CD8-positive, alpha-beta memory T cell (primary cell): ENCODE measurements at places on chromosomes 16 and 17. TPM values are rescaled to one million over a fixed set of nuclear protein-coding genes. Genes with fewer than 3 reads are reported as not detected.

GRCh38 chr17:82222816-82223215 lies 6.0 kb upstream of the SLC16A3 start:
- H3K4me3 ChIP-seq: no peak overlapping the region
- no peaks in the 10 kb centered on the region for H3K27me3 ChIP-seq
- peaks cover 6% of the 10 kb centered on the region for H3K4me1 ChIP-seq

- no peaks in the 10 kb centered on the region for H3K27me3 ChIP-seq
- H3K4me1 ChIP-seq: peaks cover 8% of the 10 kb centered on the region
- H3K27ac ChIP-seq: no peak overlapping the region
- H3K36me3 ChIP-seq: no peaks in the 10 kb centered on the region
- no peak for DNase-seq
These were observed 188.7 kb upstream of the TNRC6C start for GRCh38 chr17:77769762-77770161.

DNA sequence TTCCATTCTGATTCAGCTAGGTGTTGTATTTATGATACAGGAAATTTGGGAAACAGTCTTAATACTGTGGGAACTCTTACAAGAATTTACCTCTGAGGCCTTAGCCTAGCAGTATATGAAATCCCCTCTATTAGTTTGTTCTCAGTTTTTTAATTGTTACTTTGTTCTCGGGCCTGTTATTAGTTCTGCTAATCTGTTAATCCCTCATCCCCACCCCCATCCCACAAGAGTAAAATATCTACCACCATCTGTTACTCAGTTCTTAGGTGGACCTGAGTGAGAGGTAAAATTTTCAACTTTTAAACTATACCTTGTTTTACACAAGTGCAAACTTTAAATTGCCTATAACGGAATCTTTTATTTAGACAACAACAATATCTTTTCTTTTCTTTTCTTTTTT lies 47.0 kb downstream of the RHOT1 start:
- no peaks in the 10 kb centered on the region for H3K4me1 ChIP-seq
- DNase-seq: no peak
- H3K4me3 ChIP-seq: no peak overlapping the region
- H3K36me3 ChIP-seq: peaks cover 6% of the 10 kb centered on the region
- no peaks in the 10 kb centered on the region for H3K27me3 ChIP-seq
- no peak overlapping the region for H3K27ac ChIP-seq

DNA sequence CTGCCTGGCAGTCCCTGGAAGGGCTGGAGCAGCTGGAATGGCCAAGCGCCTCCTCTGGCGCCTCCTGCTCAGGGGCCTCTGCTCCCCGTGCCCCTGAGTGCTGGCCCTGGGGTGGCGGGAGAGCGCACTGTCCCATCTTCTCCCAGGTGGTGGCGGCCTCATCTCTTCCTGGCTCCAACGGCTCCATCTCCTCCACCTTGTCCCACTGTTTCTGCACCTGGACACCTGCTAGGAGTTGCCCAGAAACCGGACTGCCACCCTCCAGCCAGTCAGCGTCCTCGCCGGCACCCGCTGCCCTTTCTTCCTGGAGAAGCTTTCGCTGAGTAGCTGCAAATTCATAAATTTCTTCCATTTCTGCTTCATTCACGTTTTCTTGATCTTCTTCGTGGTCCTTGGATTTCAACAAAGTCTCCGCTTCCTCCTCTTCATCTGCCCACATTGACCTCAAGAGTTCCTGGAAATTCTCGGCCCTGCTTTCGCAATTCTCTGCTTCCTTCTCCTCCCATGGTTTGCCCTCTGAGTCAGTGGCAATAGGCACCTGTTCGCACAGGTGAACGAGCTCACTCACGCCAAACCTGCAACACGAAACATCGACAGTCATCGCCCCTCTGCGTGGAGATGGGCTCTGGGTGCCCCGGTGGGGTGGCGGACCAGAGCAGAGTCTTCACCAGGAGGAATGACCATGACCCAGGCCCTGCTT lies 13.7 kb upstream of the NLRC3 start:
- H3K27ac ChIP-seq: no peak overlapping the region
- H3K4me1 ChIP-seq: no peaks in the 10 kb centered on the region
- no peak for DNase-seq
- H3K36me3 ChIP-seq: no peaks in the 10 kb centered on the region
- H3K27me3 ChIP-seq: no peaks in the 10 kb centered on the region
- H3K4me3 ChIP-seq: no peak overlapping the region

GRCh38 chr16:81493755-81494433 lies 49.3 kb downstream of the CMIP start:
- peaks cover 11% of the 10 kb centered on the region for H3K4me1 ChIP-seq
- no peaks in the 10 kb centered on the region for H3K27me3 ChIP-seq
- no peak overlapping the region for H3K4me3 ChIP-seq
- DNase-seq: no peak
- no peaks in the 10 kb centered on the region for H3K36me3 ChIP-seq
- H3K27ac ChIP-seq: no peak overlapping the region

GRCh38 chr16:86919578-86920305 lies 341.4 kb downstream of the FOXL1 start:
- H3K27me3 ChIP-seq: no peaks in the 10 kb centered on the region
- DNase-seq: no peak
- H3K36me3 ChIP-seq: no peaks in the 10 kb centered on the region
- H3K4me1 ChIP-seq: no peaks in the 10 kb centered on the region
- no peak overlapping the region for H3K27ac ChIP-seq

CPHXL2 gene
- not detected for polyA plus RNA-seq

- H3K27ac ChIP-seq: no peak overlapping the region
- no peaks in the 10 kb centered on the region for H3K27me3 ChIP-seq
- DNase-seq: no peak
- H3K4me3 ChIP-seq: no peak overlapping the region
- no peaks in the 10 kb centered on the region for H3K36me3 ChIP-seq
- peaks cover 17% of the 10 kb centered on the region for H3K4me1 ChIP-seq
These were observed 250.0 kb downstream of the PRKCA start for GRCh38 chr17:66552371-66552770.

DNA sequence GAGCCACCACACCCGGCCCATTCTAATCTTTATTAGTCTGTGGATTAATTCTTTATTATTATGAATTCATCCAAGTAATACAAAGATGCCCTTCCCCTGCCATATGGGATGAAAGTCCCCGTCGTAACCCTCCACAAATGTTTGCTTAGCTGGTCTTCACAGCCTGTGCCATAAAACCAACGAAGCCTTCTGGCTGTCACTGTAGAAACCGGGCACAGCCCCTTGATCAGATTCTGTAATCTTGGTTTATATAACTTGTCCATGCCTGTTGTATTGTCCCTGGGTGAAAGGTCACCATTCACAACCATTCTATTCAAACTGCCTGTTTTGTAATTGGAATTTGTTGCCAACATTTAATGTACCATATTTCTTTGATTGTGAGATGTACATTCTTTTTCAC lies 66.5 kb downstream of the ATP2C2 start:
- H3K27ac ChIP-seq: no peak overlapping the region
- DNase-seq: no peak
- H3K36me3 ChIP-seq: no peaks in the 10 kb centered on the region
- H3K4me3 ChIP-seq: no peak overlapping the region
- H3K4me1 ChIP-seq: no peaks in the 10 kb centered on the region

GPR179 gene
- not detected for polyA plus RNA-seq

DNA sequence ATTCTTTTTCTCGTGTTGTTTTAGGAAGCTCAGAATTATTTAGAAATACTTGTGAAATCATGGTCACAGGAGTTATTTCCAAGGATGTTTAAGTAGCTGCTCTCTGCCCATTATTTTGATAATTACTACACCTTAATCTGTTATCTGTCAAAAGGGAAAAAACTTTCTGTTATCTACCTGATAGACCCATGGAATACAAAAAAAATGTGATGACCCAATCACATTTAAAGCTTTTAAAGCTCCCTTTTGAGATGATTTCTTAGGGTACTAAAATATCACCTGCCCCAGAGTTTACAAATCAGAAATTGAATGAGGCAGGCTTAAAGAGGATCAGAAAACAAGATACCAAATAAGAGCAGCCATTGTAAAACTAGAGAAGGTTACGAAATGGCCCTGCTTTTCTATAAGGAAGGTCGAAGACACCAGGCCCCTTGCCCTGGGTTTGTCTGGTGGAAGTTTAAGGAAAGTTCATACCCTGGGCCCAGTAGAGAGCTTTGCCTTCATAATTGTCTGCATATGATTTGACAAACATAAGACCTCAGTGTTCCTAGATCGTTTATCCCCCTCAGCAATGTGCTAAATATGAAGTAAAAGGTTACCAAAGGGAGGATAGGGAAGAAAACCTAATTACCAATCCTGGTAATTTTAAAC lies 149.9 kb upstream of the TBX2 start:
- no peaks in the 10 kb centered on the region for H3K36me3 ChIP-seq
- no peaks in the 10 kb centered on the region for H3K4me1 ChIP-seq
- no peak overlapping the region for H3K27ac ChIP-seq
- H3K4me3 ChIP-seq: no peak overlapping the region

GRCh38 chr16:87974178-87974577 lies 22.9 kb downstream of the BANP start:
- no peak overlapping the region for H3K4me3 ChIP-seq
- H3K27me3 ChIP-seq: no peaks in the 10 kb centered on the region
- no peak overlapping the region for H3K27ac ChIP-seq
- no peaks in the 10 kb centered on the region for H3K4me1 ChIP-seq
- no peak for DNase-seq

DNA sequence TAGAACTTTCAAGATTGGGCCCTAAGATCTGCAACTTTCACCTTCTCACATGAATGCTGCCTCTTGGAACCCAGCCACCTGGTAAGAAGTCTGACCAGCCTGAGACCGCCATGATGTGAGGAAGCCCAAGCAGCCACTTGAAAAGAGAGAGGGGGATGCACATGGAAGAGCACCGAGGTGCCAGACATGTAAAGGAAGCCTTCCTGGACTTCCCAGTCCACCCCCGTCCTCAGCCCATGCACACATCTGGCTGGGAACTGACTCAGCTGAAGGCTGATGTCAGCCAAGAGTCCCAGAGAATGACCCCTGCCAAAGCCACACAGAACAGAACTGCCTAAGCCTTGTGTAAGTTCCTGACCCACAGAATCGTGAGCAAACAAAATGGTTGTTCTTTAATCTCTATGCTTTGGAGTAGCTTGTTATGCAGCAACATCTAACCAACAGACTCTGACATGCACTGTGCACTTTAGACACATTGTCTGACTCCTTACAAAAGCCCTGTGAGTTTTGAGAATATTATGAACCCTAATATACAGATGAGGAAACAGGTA lies 86.7 kb downstream of the RMI2 start:
- H3K27me3 ChIP-seq: no peaks in the 10 kb centered on the region
- H3K27ac ChIP-seq: no peak overlapping the region
- H3K4me1 ChIP-seq: no peaks in the 10 kb centered on the region
- H3K36me3 ChIP-seq: no peaks in the 10 kb centered on the region

DNA sequence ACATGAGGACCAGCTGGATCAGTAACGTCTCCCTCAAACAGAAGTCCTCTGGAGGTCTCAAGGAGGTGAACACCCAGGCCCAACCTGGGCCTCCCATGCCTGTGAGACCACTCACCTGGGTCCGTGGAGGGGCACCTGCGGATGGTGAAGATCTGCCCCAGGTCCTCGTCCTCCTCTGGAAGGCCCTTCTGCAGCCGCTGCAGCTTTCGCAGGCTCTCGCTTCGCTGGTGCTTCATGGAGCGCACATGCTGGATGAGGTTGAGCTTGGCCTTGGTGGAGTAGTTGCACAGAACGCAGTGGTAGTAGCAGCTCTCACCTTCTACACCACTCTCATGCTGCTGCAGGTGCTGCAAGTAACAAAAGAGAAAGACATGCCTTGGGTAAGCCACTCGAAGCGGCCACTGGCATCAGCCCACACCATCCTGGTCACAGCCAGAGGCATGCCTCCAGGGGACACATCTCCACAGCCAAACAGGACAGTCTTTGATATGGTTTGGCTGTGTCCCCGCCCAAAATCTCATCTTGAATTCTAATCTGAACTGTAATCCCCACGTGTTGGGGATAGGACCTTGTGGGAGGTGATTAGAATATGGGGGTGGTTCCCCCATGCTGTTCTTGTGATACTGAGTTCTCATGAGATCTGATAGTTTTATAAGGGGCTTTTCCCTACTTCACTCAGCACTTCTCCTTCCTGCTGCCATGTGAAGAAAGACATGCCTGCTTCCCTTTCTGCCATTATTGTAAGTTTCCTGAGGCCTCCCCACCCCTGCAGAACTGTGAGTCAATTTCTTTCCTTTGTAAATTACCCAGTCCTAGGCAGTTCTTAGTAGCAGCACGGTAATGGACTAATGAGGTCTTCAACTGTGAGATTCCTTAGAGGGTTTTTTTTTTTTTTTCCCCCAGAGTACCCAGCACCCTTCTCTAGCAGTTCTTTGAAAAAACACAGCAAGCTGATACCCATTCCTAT lies 158.0 kb downstream of the ZFHX3 start:
- H3K4me1 ChIP-seq: no peaks in the 10 kb centered on the region
- no peak overlapping the region for H3K27ac ChIP-seq
- no peak for DNase-seq
- no peak overlapping the region for H3K4me3 ChIP-seq
